Activated naive CD4-positive, alpha-beta T cell treated with anti-CD3 and anti-CD28 coated beads, Interleukin-2, amount 10 ng/mL, durations not matched to agents 7 days and 5 days (primary cell): ENCODE measurements at places on chromosomes 4 and X.

GRCh38 chrX:23902419-23902818 lies 5.3 kb downstream of the APOO start:
- DNase-seq = no peak

GRCh38 chrX:10242026-10242425 lies 85.3 kb downstream of the CLCN4 start:
- DNase-seq = no peak

DNA sequence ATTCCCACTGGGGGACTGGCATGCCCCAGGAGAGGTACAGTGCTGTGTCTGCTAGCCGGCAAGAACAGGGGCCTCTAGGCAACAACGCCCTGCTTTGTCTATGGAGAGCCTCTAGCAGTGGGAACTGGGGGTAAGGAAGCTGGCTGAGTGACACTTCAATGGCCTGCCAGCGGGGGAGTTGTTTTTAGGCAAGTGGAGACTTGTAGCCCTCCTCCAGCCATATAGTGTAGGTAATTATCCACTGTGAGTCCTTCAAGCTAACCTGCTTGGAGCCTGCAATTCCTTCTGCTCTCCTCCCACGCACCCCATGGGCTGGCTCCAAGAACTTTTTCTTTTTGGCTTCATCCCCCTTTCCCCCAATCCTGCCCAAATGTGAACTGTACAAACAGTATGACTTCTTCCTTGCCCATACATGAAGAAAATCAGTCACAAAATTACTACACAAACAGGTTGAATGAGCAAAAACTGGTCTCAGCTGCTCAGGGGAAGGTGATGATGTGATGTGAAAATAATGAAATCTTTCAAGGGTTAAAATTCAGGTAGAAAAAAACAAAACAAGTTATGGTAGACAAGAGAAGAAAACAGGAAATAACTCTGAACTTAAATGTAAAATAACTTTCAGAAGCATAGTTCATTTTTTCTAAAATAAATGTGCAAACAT lies 33.1 kb downstream of the LEF1 start:
- peak; percentile 39 for DNase-seq

DNA sequence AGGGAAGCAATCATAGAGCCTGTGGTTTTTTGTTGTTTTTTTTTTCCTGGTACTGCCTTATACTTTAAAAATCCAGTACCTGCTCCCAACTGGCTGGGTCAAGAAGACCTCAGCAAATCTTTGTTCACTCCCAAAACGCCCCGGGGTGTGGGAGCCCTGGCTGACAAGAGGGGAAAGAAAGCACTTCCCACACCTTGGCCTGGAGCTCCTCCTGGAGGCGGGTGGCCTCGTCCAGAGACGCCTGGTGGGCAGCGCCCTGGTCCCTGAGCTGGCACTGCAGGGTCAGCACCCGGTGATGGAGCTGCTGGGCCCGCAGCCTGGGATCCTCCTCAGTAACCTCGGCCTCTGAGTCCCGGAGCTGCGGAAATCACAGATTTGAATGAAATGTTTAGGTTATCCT lies 38.2 kb downstream of the C4orf50 start:
- DNase-seq = no peak

- DNase-seq = no peak
Observed at GRCh38 chr4:167406181-167406580, 171.9 kb upstream of the SPOCK3 start.

- no peak for DNase-seq
Observed at GRCh38 chrX:138897621-138898492, 186.3 kb upstream of the FGF13 start.

GRCh38 chrX:17519358-17519757 lies 144.4 kb downstream of the NHS start:
- no peak for DNase-seq

- no peak for DNase-seq
Observed at GRCh38 chr4:154465085-154465484, 26.5 kb downstream of the DCHS2 start.

GRCh38 chr4:75025431-75025830 lies 92.5 kb downstream of the PARM1 start:
- no peak for DNase-seq

DNA sequence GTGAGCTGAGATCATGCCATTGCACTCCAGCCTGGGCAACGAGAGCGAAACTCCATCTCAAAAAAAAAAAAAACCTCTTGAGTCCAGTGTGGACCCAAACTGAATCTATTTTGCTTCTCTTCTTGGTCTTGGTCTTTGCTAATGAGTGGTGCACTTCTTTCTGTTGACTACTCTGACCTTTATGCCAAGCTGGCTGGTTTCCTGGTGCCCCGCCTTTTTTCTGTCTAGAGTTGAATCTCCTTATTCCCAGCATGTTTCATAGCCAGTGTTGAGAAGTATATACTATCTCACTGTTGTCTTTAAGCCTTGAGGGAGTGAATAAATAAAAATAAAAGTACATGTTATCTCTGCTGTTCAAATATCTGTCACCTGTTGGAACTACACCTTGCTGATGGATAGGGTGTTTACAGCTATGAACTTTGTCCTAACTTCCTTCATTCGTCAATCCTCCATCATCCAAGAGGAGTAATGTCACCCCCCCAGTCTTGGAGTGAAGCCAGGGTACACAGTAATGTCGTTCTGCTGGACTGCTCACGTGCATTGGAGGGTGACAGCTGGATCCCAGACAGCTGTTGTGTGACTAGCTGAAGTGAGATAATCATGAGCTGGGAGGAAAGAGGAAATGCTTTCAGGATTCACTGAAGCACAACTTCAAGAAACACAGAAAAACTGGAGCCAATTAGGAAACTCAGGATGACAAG lies 99.3 kb upstream of the PRKG2 start:
- no peak for DNase-seq

- DNase-seq = no peak
Observed at GRCh38 chr4:304969-305680, at the start of gene ZNF732. Gene ZNF732 (minus strand): TSS chr4:305474. CDS start chr4:305310, 164 bp downstream.

DNA sequence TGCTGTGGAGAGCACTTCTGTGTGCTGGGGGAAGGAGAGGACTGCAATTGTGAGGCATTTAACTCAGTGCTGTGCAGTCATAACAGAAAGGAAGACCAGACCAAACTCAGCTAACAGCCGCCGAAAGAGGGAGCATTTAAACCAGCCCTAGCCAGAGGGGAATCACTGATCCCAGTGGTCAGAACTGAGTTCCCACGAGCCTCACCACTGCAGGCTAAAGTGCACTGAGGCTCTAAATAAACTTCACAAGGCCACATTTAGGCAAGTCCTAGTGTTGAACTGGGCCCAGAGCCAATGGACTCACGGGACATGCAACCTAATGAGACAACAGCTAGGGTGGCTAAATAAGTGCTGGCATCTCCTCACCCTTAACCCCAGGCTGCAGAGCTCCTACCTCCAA lies 20.4 kb downstream of the IQCM start:
- DNase-seq = no peak

DNA sequence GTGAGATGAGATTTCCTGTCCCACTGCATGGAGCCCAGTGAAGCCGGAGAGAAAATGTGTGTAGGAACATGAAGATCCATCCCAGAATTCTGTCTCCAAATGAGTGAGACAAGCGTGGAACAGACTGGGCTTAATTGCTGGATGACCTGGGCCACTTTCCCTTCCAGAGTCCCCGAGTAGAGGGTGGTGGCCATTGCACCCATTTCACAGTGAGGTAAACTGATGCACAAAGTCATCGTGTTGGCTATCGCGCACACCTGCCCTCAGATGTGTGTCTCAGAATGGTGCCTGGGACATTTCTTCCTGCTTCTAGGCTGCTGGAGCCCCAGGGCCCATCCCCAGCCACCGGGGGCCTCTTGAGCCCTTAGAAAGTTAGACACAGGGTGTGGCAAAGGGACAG lies 43.0 kb upstream of the PSAPL1 start:
- no peak for DNase-seq

GRCh38 chr4:154254999-154255398 lies 236.6 kb downstream of the DCHS2 start:
- no peak for DNase-seq
